ENCODE measurements at places on chromosomes 12 and 14. TPM values are rescaled to one million over a fixed set of nuclear protein-coding genes. Genes with fewer than 3 reads are reported as not detected.

- no peak for DNase-seq
These were observed 58.3 kb upstream of the JDP2 start for GRCh38 chr14:75369506-75369905.

- no peak for DNase-seq
These were observed 42.4 kb downstream of the GLRX5 start for GRCh38 chr14:95577067-95577800.

GRCh38 chr14:94132285-94132887 lies 3.0 kb upstream of the IFI27L2 start:
- DNase-seq: peak; percentile 53

DNA sequence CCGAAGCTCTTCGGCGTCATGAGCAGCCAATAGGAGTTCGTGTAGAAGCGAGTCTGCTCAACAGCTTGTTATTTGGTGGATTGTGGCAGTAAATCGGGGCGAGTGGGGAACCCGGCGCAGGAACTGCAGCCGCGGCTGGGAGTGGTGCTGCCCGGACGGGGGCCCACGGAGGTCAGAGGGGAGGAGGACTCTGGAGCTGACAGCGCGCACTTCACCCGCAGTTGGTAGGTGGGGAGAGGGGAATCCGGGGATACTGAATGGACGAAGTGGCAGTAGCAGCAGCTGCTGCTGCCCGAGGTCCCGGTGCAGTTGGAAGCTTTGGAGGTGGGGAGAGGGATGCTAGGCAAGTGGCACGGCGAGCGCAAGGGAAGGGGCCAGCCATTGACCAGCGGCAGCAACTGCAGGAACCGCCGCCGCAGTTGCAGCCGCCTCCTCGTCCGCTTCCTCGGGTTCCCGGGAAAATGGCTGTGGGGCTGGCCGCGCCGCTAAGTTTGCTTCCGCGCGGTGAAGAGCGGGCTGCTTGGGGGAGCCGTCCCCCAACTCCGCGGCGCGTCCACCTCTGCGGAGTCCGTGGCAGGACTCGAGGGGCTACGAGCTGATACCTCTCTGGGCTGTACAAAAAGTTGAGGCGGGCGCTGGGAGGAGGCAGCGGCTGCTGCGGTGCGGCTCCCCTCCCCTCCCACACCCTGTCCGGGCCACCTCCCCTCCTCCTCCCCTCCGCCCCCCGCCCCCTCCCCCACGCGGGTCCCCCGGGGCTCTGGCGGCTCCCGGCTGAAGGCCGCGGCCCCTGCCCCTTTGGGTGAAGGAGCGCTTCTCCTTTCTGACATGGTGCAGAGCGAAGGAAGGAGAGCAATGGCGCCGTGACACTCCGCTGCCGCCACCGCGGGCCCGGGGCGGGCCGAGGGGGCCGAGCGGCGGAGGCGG lies at the start of gene ARID4A:
Gene ARID4A (plus strand): TSS at position 79 of the 924 bp plus-strand sequence. CDS start 1,300 bp downstream, outside the sequence.
- DNase-seq: peak; percentile 36

DNA sequence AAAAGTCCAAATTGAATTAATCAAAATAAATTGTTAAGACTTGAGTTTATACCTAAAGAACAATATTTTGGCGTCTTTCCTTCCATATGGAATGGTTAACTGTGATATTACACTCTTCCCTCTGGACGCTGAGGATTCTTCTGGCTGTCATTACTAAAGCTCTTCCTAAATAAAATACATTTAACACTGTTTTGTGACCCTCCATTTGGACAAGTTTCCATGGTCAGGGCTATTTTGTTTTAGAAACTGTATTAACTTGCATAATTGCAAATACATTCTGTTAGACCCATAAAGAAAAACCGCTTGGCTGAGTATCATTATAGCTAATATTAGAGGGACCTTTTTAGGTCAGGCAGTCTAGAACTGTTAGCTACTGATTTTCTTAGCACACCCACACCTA lies 87.4 kb downstream of the NAV3 start:
- DNase-seq: no peak

DNA sequence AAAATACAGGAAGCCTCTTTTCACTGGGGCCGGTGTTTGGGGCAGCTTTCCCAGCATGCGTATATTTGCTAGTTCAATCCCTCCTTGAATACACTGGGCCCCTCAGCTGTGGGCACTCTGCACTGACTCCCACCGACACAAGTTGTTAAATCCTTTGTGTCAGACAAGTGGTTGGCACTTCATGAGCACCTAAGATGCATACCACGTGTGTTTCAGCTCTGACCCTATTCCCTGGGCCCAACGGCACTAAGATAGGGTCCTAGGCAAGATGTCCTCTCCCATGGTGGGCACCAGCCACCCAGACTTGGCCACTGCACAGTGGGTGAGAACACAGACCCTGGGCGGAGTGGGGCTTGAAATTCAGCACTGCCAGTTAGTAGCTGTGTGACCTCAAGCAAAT lies 173.8 kb downstream of the BCL11B start:
- DNase-seq: no peak

- no peak for DNase-seq
These were observed 99.1 kb downstream of the BICD1 start for GRCh38 chr12:32205731-32206130.

DNA sequence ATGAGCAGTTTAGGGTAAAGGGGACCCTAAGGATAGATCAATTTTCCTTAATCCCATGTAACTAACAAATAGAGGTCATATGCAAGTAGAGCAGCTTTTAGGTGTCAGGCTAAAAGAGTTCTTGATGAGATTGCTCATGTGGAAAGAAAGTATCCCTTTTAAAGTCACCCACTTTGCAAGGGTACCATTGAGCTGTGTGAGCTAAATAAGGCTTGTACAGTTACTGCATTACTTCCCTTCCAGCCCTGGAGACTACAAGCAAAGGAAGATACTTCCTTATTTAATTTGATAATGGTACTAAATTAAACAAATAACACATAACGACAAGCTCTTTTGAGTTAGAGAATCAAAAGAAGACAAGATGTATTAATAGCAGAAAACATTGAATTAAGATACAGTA lies 191.7 kb downstream of the TMX1 start:
- no peak for DNase-seq

GRCh38 chr12:121165316-121165715 lies 32.6 kb downstream of the P2RX7 start:
- DNase-seq: no peak

DNA sequence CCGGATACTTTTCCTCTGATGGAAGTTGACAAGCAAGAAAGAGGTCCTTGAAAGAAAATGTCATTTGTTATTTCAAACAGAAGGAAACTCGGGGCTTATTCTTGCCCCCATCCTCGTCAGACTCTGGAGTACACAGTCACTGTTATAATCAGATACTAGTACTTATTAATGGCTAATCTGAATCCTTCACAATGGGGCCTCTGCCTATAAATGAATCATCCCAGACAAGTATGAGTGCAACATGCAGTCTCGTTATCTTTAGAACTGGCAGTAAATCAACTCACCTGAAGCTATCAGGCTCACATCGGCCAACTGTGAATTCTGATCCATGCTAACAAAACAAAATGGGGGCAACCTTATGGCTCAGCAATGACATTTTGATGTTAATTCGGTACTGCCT lies 216.7 kb downstream of the GRIN2B start:
- DNase-seq: no peak

DNA sequence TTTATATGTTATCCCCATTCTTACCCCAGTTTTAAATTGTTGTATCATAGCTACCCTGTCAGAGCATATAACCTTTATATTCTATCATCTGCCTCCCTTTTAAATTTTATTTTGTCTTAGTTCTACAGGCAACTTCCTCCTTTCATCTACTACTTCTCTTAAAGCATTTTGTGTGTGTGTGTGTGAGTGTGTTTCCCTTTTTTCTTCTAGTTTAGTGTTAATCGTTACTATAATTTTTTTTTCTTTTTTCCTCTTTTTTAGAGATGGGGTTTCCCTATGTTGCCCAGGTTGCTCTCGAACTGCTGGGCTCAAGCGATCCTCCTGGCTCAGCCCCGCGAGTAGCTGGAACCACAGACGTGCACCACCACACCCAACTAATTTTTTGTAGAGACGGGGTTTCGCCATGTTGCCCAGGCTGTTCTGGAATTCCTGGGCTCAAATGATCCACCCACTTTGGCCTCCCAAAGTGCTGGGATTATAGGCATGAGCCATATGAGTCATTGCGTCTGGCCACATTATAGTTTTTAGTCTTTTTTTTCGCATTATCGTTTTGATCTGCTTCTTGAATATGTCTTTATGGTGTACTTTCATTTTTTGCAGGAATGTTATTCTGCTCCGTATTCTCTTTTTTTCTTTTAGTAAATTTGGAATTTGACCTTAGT lies 33.1 kb upstream of the FBXO34 start:
- DNase-seq: no peak

GRCh38 chr14:92693998-92694795 lies 54.2 kb downstream of the LGMN start:
- no peak for DNase-seq

- no peak for DNase-seq
These were observed 35.0 kb upstream of the KCNA5 start for GRCh38 chr12:5008661-5009060.

GRCh38 chr12:55065535-55065934 lies 45.8 kb downstream of the NEUROD4 start:
- no peak for DNase-seq

DNA sequence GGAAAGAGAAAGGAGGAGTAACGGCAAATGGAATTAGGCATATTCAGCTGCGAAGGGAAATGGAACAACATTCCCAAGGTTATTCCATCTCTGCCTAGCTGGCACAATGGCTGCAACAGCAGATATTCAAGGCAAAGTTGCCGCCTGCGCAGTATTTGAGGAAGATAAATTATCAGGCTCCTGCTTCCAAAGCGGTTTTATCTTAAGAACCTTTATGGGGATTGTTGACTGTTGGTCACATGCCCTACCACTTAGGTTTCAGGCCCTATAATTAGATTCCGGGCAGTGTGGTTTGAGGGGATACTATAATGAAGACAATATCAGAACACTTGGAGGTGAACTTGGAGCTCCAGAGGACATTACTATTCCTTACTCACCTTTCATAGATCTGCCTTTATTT lies 99.7 kb downstream of the FGD4 start:
- DNase-seq: no peak

GRCh38 chr12:52079576-52080402 lies at the start of gene SMIM41:
SMIM41 (plus strand) TSS chr12:52079704; CDS start chr12:52079780, 76 bp downstream.
- DNase-seq: no peak

DNA sequence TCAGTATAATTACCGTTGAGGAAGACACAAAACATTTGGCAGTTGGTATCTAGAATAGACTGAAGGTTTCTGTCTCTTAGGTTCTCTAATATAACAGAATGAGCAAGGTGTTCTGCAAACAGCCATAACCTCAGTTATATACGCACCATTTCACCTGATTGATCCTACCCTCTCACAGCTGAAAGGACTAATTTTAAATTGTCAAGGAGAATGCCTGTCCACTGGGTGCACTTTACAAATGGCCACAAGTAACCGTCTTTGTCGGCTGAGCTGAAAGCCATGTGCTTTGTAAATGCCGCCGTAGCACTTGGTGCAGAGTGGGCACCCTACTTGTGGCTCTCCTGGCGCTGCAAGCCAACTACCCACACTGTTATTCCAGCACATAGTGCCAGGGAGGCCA lies 466.3 kb downstream of the AACS start:
- DNase-seq: no peak

DNA sequence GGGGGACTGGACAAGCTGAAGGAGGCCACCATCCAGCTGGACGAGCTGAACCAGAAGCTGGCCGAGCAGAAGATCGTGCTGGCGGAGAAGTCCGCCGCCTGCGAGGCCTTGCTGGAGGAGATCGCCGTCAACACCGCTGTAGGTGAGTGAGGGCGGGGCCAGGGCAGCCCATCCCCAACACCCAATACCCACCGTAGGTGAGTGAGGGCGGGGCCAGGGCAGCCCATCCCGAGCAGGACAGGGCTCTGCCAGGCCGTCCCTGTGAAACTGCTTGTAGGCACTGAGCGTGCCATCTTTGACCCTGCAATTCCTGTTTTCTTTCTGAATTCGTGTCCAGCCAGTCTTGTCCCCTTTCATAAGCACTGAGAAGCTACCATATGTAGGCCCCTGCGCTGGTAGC lies 74.0 kb downstream of the CCDC92 start:
- no peak for DNase-seq

GRCh38 chr14:69968132-69968531 lies 88.9 kb downstream of the SMOC1 start:
- no peak for DNase-seq

- DNase-seq: no peak
These were observed 150.2 kb downstream of the TMEM132D start for GRCh38 chr12:129753586-129753985.

GRCh38 chr12:41108032-41108431 lies 80.1 kb upstream of the PDZRN4 start:
- DNase-seq: peak; percentile 22

DNA sequence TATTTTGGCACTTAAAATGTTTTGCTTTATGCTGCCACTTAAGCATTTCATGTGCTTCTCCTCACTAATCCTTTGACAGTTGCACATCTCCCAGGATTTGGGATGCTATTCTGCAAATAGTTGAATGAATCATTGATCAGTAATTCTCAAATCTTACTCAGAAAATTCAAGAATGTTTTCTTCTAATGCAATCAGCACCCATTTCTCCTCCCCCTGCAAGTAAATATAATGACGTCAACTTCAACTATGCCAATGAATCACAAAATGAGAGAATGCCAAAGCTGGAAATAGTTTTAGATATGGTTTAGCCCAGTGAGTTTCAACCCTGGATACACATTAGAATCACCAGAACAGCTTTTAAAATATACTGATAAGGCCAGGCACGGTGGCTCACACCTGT lies 2.1 kb upstream of the BLOC1S1 start:
- no peak for DNase-seq

DNA sequence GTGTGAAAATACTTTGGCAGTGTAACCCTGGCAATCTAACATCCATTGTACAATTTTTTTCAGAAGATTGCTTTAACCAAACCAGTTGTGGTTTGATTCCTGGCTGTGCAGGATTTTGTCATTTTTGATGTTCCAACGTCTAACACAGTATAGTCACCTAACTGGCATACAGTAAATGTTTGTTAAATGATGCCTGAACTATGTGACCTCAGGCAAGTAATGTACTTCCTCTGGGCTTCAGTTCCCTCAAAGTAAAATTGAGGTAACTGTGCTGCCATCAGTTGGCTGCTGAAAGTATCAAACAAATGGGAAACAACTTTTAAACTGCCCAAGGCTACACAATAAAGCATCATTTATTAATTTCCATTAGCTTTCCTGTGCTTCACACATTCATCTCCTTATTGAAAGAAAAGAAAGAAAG lies 4.3 kb downstream of the TM7SF3 start:
- no peak for DNase-seq

GRCh38 chr14:38210587-38211216 lies 3.0 kb downstream of the SSTR1 start:
- no peak for DNase-seq

The MYRFL gene
- 1.6 TPM for polyA plus RNA-seq

The CFAP251 gene
- 10.7 TPM for polyA plus RNA-seq

The SPIC gene
- not detected for polyA plus RNA-seq

The CIROP gene
- polyA plus RNA-seq: 0.04 TPM

The ASPG gene
- 16.3 TPM for polyA plus RNA-seq

The GDF3 gene
- polyA plus RNA-seq: 0.96 TPM

The TMEM179 gene
- polyA plus RNA-seq: 1.2 TPM

The OR4Q2 gene
- polyA plus RNA-seq: not detected

The MORN3 gene
- polyA plus RNA-seq: 1.5 TPM

The HCFC2 gene
- polyA plus RNA-seq: 17.2 TPM

The DTX3 gene
- 55.8 TPM for polyA plus RNA-seq

The CPNE6 gene
- 0.03 TPM for polyA plus RNA-seq

The LRRK2 gene
- polyA plus RNA-seq: 45.1 TPM

The PRIMA1 gene
- 1.6 TPM for polyA plus RNA-seq
